Endothelial cell of umbilical vein (primary cell): ENCODE measurements at places on chromosomes 6 and 20.

- no peaks in the 10 kb centered on the region for H3K36me3 ChIP-seq
- no peaks in the 10 kb centered on the region for H3K27me3 ChIP-seq
- no peak overlapping the region for H3K27ac ChIP-seq
- H3K4me1 ChIP-seq = peaks cover 27% of the 10 kb centered on the region
- H3K4me3 ChIP-seq = no peak overlapping the region
- DNase-seq = no peak
Measured at GRCh38 chr6:151288712-151289398, 49.1 kb downstream of the AKAP12 start.

- no peak overlapping the region for H3K27ac ChIP-seq
- no peak overlapping the region for H3K4me3 ChIP-seq
- peaks cover 2% of the 10 kb centered on the region for H3K4me1 ChIP-seq
- peak; percentile 73 for DNase-seq
- H3K36me3 ChIP-seq = no peaks in the 10 kb centered on the region
- H3K27me3 ChIP-seq = no peaks in the 10 kb centered on the region
Measured at GRCh38 chr6:129936329-129937165, 75.4 kb upstream of the TMEM244 start.

DNA sequence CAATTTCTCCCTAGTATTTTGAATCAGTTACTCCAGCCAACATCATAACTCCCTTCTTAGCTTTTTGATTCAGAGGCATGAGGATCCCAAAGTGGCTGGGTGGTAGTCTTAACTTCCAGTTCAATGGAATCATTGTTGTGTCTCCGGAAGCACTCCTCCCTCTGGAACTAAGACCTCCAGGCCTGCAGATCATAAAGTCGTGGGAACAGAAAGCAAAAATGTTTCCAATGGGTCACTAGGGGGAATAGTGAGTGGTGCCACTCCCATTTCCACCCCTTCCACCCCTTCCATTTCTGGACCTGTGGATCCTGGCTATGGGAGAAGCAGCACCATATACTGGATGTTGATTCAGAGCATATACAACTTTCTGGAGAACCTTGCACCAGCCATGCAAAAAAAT lies 130.8 kb downstream of the SGK1 start:
- H3K27me3 ChIP-seq = no peaks in the 10 kb centered on the region
- H3K4me3 ChIP-seq = no peak overlapping the region
- no peaks in the 10 kb centered on the region for H3K4me1 ChIP-seq
- no peak for DNase-seq
- no peaks in the 10 kb centered on the region for H3K36me3 ChIP-seq

GRCh38 chr6:14366872-14367271 lies 249.3 kb downstream of the CD83 start:
- no peaks in the 10 kb centered on the region for H3K27me3 ChIP-seq
- no peaks in the 10 kb centered on the region for H3K4me1 ChIP-seq
- DNase-seq = no peak
- H3K36me3 ChIP-seq = no peaks in the 10 kb centered on the region
- H3K4me3 ChIP-seq = no peak overlapping the region

- H3K27ac ChIP-seq = no peak overlapping the region
- peak; percentile 83 for DNase-seq
- H3K27me3 ChIP-seq = peaks cover 9% of the 10 kb centered on the region
Measured at GRCh38 chr6:85015396-85015990, 251.1 kb upstream of the TBX18 start.

GRCh38 chr6:75853806-75854205 lies 104.8 kb downstream of the MYO6 start:
- no peak overlapping the region for H3K4me3 ChIP-seq
- peaks cover 2% of the 10 kb centered on the region for H3K36me3 ChIP-seq
- no peak overlapping the region for H3K27ac ChIP-seq
- no peak for DNase-seq
- H3K27me3 ChIP-seq = no peaks in the 10 kb centered on the region

- no peaks in the 10 kb centered on the region for H3K4me1 ChIP-seq
- DNase-seq = no peak
- no peaks in the 10 kb centered on the region for H3K27me3 ChIP-seq
- H3K36me3 ChIP-seq = no peaks in the 10 kb centered on the region
Measured at GRCh38 chr20:64237316-64237715, 18.2 kb upstream of the PCMTD2 start.

DNA sequence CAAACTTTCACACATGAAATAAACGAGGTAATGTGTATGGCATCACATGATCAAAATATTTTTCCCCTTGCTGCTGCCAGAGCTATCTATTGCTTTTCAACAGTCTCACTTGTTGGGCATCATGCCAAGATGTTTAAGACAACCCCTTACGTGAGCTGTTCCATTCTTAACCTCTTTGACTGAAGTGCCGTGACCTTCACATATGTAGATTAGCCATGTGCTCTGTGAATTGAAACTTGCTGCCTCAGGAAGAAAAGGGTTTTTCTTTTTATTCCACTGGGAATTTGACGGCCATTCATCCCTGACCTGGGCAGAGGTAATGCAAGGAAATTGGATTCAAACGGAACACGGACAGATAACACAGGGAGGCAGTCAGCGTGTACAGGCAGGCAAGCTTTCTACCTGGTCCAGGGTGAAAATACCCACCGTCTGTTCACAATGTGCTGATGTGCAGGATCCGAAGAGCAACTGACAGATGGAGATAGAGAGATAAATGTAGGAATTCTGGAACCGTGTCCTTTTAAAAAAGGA lies 14.2 kb downstream of the ARID1B start:
- H3K36me3 ChIP-seq = no peaks in the 10 kb centered on the region
- no peak overlapping the region for H3K4me3 ChIP-seq
- no peaks in the 10 kb centered on the region for H3K27me3 ChIP-seq
- DNase-seq = peak; percentile 65

- no peaks in the 10 kb centered on the region for H3K27me3 ChIP-seq
- peaks cover 20% of the 10 kb centered on the region for H3K4me1 ChIP-seq
- no peak overlapping the region for H3K4me3 ChIP-seq
- DNase-seq = no peak
- no peaks in the 10 kb centered on the region for H3K36me3 ChIP-seq
- H3K27ac ChIP-seq = no peak overlapping the region
Measured at GRCh38 chr6:2939315-2940009, 31.9 kb downstream of the SERPINB6 start.

- H3K4me3 ChIP-seq = no peak overlapping the region
- no peaks in the 10 kb centered on the region for H3K27me3 ChIP-seq
- H3K4me1 ChIP-seq = peaks cover 39% of the 10 kb centered on the region
Measured at GRCh38 chr6:1615151-1615852, 5.6 kb downstream of the FOXC1 start.

- no peaks in the 10 kb centered on the region for H3K36me3 ChIP-seq
- no peak overlapping the region for H3K27ac ChIP-seq
- H3K27me3 ChIP-seq = no peaks in the 10 kb centered on the region
- H3K4me3 ChIP-seq = no peak overlapping the region
Measured at GRCh38 chr6:36544228-36544627, 3.1 kb downstream of the STK38 start.
